ENCODE measurements at places on chromosomes 3 and 15.

DNA sequence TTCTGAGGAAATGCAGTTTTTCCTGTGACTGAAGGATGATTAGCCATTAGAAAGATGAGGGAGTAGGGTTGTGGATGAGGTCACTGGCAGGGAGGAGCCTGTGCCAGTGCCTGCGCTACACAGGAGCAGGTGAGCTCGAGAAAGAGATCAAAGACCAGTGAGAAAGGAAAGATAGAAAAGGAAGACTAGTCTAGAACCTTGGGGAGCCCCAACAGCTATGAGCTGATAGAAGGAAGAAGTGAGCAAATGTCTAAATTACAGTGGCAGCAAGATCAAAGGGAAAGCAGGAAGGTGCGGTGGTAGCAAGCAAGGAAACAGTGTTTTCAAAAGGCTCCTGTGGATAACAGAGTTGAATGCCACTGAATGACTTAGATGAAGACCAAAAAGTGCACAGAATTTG, 39.6 kb downstream of the LNP1 start:
- no peak for DNase-seq

DNA sequence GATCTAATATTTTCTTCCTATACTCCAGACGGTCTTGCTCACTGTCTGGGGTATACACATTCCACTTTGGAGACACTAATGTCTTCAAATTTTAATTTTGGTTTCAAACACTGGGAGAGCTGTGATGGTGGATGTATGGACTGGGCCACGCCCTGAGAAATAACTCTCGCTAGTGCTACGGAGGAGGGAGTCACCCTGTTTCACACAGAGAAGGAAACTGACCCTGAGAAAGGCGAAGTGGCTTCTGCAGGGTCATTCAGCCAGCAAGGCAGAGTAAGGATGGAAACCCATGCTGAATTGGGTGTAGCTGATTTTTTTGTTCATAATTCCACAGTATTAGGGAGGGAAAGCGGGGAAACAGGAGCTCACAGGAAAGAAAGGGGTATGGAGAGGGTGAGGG, 8.6 kb upstream of the SKIC8 start:
- no peak for DNase-seq

DNA sequence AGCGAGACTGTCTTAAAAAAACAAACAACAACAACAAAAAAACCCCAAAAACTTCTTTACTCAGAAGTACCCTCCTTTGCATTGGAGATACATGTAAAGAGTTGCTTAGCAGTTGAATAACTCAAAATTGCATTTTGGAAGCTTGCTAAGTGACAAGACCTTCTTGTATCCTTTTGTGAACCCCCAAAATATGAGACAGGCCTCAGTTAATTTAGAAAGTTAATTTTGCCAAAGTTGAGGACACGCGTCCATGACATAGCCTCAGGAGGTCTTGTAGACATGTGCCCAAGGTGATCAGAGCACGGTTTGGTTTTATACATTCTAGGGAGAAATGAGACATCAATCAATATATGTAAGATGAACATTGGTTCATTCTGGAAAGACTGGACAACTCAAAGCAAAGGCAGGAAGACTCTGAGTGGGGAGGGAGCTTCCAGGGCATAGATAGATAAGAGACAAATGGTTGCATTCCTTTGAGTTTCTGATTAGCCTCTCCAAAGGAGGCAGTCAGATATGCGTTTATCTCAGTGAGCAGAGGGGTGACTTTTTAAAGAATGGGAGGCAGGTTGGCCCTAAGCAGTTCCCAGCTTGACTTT, 1.7 kb upstream of the ARF4 start:
- DNase-seq: no peak

GRCh38 chr3:49813497-49814174, at the start of gene UBA7:
Gene UBA7, minus strand, starts transcription at chr3:49813953. Its CDS starts 166 bp downstream, at chr3:49813787.
- no peak for DNase-seq

GRCh38 chr3:16449369-16449768, 64.1 kb downstream of the RFTN1 start:
- no peak for DNase-seq

DNA sequence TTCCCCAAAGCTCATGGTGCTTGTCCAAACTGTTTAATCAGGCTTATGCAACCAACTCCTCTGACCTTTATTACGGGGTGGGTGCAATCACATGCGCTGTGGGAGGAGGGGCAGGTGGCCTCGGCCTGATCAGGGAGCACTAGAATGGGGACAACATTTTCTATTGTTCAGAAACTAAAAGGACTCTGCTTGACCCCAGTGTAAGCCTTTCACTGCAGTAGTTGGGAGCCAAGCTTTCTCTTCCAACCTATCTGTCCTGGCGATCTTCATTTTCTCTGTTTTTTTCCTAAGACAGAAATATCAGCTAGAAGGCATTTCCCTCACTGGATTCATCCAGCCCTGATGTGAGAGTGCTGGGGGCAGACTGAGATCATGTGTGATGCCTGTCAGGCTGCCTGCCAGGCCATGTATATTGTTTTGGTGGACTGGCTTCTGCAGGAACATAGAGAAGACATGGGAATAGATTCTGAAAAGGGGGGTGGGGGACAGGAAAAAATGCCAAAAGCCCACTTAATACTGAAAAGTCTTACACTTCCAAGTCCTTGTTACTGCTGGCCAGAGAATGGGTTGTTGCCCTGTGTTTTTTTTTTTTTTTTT, 627.0 kb upstream of the TBL1XR1 start:
- no peak for DNase-seq

DNA sequence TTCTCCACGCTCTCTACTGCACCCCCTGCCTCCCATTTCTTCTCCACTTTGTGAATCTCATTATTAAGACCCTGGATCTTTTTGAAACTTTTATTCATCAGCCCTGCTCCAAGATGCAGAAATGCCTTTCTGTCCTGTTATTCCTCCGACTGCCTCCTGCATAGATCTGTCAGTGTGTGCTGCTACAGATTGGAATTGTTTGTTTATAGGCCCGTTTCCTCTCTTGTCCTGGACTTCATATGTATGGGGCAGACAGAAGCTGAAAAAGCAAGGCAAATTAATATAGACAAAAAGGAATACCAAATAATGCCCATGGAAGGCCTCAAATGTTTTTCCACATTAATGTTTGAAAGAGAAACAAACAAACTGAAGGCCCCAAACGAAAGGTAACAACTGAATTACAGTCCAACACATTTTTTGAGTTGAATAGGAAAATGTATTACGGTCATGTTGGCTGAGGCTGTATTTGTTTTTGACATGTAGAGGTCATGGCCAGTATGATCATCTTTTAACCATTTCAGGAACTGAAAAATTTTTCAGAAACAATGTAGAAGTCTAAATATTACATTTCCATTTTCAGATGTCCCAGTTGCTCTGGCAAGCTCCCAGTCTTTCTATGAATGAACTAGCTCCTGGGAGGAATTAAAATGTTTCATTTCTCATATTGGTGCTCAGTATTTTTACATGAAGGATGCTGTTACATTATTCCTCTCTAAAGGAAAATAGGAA, 8.8 kb downstream of the CHST2 start:
- no peak for DNase-seq

DNA sequence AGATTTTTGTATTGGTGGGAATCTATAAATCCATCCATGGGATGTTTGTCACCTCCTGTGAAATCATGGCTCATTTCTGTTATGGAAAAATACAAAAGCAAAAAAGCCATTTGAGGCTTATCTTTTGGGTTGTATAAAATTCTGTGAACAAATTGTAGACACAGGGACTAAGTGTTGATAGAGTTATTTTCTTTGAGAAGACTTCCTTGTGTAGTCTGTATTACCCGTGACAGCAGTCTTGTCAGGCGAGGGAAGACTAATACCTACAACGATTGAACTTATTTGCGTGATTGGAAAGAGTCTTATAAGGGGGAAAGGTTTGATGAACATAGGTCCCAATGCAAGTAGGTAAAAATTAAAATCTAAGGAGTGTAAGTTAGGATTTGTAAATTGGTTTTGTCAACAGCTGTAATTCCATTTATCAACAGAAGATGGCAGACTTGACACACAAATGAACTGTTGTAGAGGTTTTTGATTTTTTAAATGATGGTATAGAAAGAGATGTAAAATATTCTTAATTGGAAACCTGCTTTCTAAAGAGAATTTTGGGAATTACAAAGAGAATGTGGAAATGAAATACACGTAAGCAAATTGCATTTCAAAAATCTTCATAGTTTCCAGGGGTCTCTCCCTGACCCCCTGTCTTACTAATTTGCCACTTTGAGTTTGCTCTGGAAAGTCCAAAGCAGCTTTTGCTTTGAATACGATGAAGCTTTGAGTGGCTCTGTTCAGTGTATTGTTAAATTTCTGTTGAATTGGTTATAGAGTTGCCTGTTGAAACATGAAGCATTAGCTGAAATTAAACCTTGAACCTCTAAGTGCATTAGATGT, 33.2 kb downstream of the SLC25A26 start:
- DNase-seq: no peak

DNA sequence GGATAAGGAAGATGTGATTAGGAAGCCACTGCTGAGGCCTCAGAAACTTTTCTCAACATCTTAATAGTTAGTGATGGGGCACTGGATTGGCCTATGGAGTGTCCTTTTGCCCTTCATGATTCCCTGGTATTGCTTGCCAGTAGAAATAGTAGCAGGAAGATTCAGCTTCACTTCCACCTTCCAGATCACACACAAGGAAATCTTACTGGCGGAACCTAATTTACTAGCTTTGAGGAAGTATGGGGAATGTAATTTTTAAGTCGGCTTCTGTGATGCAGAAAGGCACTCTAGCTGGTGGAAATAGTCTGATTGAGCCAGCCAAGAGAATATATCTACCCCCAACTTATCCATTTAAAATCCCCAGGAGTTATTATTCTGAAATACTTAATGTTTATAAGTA, 46.5 kb downstream of the LPP start:
- no peak for DNase-seq

DNA sequence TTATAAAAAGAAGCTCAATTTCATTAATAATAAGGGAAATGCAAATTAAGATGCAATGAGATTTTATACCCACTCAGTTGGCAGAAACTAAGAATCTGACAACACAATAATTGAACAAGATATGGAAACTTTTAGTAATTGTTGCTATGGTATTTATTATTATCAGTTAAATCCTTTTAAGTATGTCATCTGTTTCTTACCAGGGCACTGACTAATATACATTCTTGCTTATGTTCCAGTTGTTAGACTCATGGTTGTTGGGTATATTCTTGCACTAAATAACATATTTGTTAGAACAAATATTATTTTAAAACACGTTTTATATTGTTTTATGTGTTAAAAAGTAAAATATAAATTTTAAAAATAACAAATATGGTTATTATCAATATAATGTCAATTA, 690.3 kb downstream of the MECOM start:
- DNase-seq: no peak

- DNase-seq: no peak
Observed at GRCh38 chr15:68515371-68516095, 63.3 kb upstream of the CORO2B start.

DNA sequence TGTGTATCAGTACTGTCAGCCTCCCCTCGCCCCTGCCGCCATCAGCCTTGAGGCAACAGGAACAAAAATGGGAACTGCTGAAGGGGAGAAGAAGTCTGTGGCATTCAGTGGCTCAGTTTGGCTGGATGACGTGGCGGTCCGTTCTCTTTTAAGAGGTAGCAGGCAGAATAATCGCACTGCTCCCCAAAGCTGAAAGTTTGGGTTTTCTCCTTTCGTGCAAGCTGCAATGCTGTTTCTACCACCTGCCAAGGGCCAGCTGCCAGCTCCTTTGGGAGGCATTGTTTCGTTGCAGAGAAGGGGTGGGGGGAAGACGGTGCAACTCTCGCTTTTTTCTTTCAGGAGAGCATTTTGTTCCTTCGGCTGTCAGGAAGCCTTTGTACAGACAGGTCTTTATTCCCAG, 369.6 kb upstream of the RORA start:
- DNase-seq: no peak

- DNase-seq: no peak
Observed at GRCh38 chr3:82015241-82015640, 253.8 kb upstream of the GBE1 start.

GRCh38 chr3:74267131-74267530, 347.3 kb downstream of the CNTN3 start:
- no peak for DNase-seq

- DNase-seq: no peak
Observed at GRCh38 chr15:70762469-70763119, 764 bp downstream of the UACA start.

GRCh38 chr3:188695241-188695640, 476.5 kb upstream of the TPRG1 start:
- no peak for DNase-seq

DNA sequence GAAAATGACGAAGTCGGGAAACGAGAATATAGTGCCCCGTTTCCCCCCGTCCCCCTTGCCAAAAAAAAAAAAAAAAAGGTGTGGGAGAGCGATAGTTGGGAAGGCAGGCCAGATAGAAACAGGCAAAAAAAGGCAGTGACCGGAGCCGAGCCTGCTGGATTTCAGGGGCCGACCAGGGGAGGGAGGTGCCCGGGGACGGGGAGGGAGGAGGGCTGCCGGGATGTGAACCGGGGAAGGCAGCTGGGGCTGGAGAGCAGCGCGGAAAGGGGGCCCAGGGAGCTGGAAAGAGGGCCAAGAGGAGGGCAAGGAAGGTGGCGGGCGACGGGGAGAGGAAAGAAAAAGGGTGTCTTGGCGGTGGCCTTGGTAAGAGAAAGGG, 837 bp downstream of the LRRN1 start:
- peak; percentile 5 for DNase-seq

GRCh38 chr3:49482766-49483165, 12.7 kb downstream of the DAG1 start:
- DNase-seq: no peak

- DNase-seq: no peak
Observed at GRCh38 chr15:78049691-78050440, 27.6 kb downstream of the TBC1D2B start.

- DNase-seq: no peak
Observed at GRCh38 chr15:80777826-80778620, 1.1 kb upstream of the CEMIP start.

DNA sequence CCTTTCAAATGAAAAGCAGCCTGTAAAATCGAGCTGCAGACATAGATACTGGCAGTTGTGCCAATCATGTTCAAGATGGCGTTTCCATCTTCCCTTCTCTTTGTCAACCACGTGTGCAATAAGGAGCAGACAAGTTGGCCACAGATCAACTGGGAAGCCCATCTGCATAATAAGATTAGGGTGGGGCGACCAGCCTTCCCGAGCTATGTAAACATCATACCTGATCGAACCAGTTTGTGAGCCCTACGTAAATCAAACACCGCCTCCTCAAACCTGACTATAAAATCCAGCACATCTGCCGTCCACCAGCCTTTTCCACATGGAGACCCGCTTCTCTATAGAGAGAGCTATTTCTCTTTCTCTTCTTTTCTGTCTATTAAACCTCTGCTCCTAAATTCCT, 37.2 kb downstream of the TRIM42 start:
- no peak for DNase-seq

GRCh38 chr3:183515968-183516851, 39.3 kb downstream of the KLHL6 start:
- no peak for DNase-seq

DNA sequence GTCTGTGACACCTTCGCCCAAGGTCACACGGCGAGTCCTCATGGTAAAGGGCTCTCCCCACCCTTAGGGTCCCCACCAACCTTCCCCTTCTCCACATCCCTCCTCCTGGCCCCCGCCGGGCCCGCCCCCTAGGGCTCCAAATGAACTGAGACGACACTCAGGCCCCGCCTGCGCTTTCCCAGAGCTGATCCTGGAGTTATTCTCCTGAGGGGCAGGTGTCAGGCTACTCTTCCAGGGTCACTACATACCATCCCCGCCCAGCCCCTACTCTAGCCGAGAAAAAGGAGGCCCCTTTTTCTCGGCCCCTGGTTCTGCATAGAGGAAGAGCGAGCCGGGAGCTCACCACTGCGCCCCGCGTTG, 292 bp downstream of the USP4 start:
- no peak for DNase-seq

All from amygdala (tissue), 56 donors.